MM.1S (cell line): ENCODE measurements at places on chromosomes 12 and 14.
A peak's percentile ranks its signal among the peaks of the same experiment; 100 is the strongest.

GRCh38 chr12:67457778-67458665 lies 188.9 kb downstream of the CAND1 start:
- DNase-seq: no peak

DNA sequence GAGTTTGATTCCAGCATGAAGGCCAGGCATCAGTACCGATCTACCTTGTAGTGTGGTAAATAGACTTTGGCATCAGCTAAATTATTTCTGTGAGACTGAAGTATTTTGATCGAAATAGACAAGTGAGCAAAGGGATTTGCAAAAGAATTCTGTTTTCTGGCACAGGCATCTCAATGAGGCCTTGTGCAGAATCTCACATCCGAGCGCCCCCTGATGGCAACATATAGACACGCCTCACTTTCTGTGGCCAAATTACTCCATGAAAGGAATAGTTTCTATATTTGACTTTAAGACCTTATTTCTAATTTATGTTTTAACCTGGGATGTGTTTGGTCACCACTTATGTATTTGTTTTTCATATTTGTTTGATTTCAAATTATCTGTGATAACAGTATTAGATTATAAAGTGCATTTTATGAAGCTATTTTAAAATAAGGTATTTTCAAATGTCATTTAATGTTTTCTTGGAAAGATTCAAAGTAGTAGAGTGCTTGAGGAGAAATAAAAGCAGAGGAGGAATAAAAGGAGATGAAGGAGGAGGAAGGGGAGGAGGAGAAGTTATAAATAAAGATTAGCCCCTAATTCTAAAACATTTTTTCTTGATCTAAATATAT lies 731.9 kb downstream of the NRXN3 start:
- DNase-seq: peak; percentile 21

GRCh38 chr12:52877242-52877641 lies 27.6 kb downstream of the KRT8 start:
- no peak for DNase-seq

GRCh38 chr12:100058482-100059029 lies 73.8 kb upstream of the ANKS1B start:
- no peak for DNase-seq

DNA sequence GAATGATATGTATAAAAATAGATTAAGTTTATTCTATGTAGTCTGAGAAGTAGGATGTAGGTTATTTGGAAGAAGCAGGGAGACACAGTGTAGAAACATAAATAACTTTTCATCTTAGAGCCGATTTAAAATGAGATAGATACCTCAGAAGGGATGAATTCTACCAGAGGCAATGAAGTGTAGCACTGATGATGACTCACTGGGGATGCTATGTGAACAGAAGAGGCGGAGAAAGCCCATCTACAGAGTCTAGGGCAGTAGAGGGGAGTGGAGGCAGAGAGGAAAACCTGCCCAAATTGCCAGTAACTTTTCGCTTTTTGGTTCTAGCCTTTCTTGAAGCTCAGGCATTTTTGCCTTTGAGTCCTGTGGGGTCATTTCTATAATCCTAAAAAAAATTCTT lies 451.8 kb downstream of the ATP23 start:
- DNase-seq: no peak

DNA sequence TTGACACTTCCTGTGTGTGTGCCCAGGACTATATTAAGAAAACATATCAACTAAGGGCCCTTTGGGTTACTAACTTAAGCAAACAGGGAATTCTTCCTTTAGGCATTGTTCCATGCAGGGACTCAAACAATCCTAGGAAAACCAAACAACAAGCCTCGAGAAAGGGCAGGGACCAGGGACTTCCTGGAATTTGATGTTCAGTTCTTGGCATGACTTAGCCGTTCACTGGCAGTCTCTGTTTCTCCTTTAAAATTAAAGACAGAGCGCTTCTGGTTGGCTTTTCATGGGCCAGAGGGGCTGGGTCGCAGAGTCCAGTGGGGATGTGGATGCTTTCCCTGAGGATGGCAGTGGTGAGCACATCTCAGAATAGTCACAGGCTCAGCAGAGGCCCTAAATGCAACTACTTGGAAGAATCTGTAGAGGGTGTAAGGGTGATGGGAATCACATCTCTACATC lies 35.2 kb downstream of the RNFT2 start:
- DNase-seq: no peak

DNA sequence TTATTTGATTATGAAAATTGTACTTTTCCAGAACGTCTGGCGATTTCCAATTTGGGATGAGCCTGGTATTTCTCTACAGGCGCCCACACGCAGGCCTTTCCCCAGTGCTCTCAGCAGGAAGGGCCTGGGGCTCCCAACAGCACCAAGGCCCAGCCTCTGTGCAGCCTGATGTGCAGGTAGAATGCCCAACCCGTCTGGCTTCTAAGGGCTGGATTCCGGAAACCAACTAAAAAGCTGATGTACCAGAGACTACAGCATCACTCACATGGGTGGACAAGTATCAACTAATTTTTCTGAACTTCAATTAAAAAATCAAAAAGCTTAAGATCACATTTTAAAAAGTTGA lies 25.8 kb downstream of the CDC42BPB start:
- DNase-seq: no peak

- DNase-seq: peak; percentile 87
These were observed 4.0 kb downstream of the CPSF6 start for GRCh38 chr12:69243099-69244084.

DNA sequence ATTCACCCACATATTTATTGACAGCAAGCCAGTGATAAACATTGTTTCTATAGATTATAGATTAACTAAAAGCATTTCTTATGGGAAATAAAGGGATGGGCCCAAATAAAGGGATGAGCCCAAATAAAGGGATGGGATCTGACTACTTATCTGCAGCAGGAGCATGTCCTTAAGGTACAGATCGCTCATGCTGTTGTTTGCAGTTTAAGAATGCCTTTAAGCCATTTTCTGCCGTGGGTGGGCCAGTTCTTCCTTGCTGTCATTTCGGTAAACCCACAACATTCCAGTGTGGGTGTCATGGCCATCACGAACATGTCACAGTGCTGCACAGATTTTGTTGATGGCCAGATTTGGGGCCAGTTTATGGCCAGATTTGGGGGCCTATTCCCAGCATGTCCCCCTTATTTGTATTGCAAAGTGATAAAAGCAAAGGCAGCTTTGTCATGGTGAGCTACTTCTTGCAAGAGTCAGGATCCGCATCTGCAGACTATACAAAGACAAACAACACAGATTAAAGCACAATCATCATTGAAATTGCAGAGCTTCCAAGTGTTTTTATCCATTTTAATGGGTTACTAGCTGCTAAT lies 700.7 kb downstream of the LRFN5 start:
- no peak for DNase-seq

DNA sequence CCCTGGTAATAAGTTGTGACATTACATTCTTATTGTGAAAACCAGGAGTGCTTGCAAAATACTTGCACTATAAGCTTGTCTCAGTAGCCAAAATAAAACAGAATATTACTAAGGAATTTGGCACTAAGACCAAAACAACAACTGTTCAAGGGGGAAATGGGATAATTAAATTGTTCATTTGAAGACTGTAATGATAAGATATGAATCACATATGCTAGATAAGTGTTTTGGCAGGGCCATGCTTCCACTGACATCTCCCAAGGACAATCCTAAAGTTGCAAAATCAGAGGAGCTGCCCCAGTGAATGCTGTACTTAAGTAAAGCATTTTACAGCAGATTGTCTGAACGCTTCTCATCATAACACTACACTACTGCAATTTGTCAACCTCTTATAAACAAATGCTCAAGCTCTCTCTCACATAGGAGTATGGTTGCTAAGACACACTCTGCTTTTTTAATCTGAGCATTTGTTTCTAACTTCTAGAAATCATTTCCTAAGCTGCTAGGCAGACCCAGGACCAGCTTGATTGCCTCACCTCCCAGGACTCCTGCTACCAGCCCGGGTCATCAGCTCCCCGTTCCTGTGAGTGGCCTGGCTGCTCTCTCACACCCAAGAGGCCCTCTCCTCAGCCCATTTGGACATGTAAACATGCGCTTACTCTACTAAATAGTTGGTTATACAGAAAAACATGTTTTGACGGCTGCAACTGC lies 191.5 kb downstream of the PAX9 start:
- no peak for DNase-seq

- no peak for DNase-seq
These were observed 73.3 kb upstream of the HECTD1 start for GRCh38 chr14:31280871-31281220.

DNA sequence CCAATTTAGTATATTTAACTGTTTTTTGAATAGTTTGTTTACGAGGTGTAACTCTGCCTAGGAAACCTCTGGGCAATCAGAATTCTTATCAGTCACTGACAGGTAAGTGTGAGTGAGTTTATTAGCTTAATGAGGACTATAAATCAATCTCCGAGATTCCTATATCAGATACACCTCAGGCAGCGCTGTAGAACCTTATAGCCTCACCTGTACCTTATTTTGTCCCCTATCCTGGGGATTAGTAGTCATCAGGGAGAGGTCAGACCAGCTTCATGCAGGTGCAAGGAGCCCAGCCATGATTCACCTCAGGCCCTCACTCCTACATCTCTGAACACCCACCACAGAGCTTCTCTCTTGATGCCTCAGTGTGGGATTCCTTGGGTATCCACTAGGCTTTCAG lies 256.0 kb downstream of the KTN1 start:
- no peak for DNase-seq

DNA sequence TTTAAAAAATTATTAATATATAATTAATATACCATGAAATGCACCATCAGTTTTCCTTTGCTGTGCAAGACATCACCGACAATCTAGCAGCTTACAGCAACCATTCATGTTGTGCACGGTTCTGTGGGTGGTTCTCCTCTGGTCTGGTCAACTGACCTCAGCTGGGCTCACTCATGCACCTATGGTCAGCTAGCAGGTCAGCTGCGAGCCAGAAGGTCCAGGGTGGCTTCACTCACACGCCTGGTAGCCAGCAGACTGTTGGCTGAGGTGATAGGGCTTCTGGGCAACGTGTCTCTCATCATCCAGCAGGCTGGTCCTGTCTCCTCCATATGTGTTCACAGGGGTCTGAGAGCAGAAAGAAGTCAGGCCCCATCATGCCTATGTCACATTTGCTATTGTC lies 210.4 kb downstream of the KIF26A start:
- DNase-seq: no peak

- DNase-seq: no peak
These were observed 186.2 kb downstream of the SYNE2 start for GRCh38 chr14:64038841-64039542.

DNA sequence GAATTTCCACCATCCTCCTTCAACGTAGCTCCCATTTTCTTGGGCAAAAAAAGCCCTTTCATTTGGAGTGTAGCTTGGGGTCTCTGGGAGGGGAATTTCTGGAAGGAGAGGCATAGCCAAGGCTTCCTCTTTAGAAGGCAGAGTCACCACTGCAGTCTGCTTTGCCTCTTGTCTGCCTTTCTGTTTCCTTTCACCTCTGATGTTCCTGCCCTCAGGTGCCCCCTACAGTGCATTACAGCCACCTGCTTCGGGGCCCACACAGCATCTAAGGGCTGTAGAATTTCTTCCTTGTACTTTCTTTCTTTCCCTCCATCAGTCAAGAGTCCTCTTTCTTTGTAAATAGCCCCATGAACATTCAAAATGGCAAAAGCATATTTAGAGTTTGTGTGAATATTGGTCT lies 1313.9 kb downstream of the TMEM121 start:
- no peak for DNase-seq

GRCh38 chr14:56715938-56716337 lies 94.3 kb downstream of the OTX2 start:
- no peak for DNase-seq

DNA sequence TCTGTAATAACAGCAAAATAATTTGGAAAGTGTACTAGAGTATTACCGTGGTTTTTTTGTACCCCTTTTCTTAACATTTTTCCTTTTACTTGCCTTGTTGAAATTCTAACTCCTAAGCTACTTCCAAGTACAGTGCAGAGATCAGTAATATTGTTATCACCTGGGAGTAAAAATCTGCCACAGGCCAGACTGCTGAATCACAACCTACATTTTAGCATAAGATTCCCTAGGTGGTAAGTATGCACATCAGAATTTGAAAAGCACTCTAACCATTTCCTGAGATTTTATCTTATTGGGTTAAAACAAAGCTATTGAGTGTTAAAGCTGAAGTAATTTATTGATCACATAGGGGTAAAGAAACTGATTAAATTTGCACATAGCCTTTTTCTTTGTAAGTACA lies 55.2 kb upstream of the KCNH3 start:
- no peak for DNase-seq

GRCh38 chr12:100827901-100828520 lies 33.4 kb downstream of the ANO4 start:
- peak; percentile 55 for DNase-seq

- no peak for DNase-seq
These were observed 310 bp downstream of the BICDL1 start for GRCh38 chr12:119989361-119989730.

DNA sequence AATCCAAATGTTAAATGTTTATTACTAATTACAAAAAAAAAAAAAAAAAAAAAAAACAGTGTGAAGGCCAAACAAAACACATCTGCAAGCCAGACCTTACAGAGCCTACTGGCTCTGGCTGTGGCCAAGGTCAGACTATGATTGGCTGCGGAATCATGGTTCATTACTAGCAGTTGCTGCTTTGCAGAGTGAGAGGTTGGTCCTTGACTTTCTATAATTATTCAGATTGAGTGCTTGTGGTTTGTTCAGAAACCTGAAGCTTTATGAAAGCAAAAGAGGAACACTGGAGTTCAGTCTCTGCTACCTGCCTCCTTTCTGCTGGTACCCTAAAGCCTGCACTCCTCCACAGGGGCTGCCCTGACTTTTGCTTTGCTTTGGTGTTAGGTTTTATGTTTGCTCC lies 550.9 kb downstream of the BCL11B start:
- DNase-seq: peak; percentile 82

DNA sequence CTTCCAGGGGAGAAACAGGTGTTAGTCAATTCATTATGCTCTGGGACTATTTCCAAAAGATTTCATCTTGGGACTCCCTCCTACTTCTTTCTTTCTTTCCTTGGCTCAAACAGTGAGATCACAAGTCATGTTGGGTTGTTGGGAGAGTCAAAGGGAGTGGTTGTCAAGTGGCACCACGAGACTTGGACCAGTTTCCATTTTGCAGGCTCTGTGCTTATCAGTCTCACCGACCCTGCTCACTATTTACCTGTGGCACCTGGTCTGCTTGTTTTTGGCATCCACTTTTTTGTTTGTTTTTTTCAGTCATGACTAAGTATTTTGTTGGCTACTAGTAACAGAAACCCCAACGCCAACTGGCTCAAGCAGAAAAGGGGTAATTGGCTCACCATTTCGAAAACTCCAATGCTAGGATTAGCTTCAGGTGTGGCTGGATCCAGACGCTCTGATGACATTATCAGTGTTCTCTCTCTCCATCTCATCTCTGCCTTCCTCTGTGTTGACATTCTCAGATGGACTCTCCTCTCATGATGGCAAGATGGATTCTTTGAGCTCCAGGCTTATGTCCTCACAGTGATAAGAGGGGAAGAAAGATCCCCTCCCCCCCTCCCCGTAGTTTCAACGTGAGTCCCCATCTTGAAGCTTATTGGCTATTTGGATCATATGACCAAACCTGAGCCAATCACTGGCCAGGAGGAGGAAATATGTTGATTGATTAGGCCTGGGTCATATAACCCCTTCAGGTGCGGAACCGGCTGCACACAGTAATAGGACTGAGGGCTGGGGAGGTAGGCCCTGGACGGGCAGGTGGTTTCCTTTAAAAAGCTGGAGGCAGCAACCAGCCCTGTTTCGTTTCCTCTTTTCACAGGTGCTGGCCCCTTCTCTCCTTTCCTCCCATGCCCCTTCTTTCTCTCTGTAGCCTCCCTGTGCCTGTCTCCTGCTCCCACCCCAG lies 84.2 kb downstream of the AACS start:
- peak; percentile 84 for DNase-seq
